Effector memory CD8-positive, alpha-beta T cell (primary cell): ENCODE measurements at places on chromosomes 6 and 20.

DNA sequence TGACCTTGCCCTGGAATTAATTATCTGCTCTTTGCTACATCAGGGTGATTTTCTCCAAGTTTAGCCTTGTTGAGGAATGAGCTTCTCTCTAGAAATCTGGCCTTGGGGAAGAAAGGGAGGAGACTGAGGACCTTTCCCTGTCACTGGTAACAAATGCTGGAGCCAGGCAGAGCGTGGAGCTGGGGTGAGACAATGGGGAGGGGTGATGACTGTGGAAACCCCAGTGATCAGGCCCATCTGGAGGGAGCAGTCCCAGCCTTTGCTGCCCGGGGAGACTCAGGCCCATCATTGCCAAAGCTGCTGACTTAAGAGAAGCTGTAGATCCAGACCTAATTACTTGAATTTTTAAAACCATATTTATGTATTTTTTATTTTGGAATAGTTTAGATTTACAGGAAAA, 31.3 kb downstream of the BCAS4 start:
- H3K4me1 ChIP-seq, result no peaks in the 10 kb centered on the region
- H3K36me3 ChIP-seq, result peaks cover 10% of the 10 kb centered on the region
- no peaks in the 10 kb centered on the region for H3K27me3 ChIP-seq
- DNase-seq, result no peak
- peak overlapping the region; percentile 8 for H3K27ac ChIP-seq
- no peak overlapping the region for H3K4me3 ChIP-seq

DNA sequence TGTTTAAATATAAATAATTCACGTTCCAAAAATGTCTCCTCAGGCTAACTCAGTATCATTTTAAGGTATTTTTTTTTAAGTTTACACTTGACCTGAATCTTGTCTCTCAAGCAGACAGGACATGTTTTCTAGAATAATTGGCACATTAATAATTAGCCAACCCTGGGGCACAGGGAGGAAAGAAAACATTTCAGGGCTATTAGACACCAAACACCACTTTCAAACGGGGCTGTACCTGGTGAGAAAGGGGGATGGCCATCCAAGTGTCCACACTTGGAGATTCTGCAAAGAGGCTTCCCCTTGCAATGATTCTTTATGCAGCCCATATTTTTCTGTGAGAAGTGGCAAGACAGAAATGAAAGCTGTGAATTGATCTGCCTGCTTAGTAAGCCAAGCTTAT, 560.8 kb downstream of the CD109 start:
- H3K27me3 ChIP-seq, result no peaks in the 10 kb centered on the region
- H3K4me1 ChIP-seq, result no peaks in the 10 kb centered on the region
- no peak overlapping the region for H3K27ac ChIP-seq
- no peak for DNase-seq
- no peak overlapping the region for H3K4me3 ChIP-seq

GRCh38 chr6:169161572-169162167, 92.0 kb downstream of the THBS2 start:
- H3K4me1 ChIP-seq, result no peaks in the 10 kb centered on the region
- H3K36me3 ChIP-seq, result no peaks in the 10 kb centered on the region
- H3K4me3 ChIP-seq, result no peak overlapping the region
- no peak for DNase-seq
- no peak overlapping the region for H3K27ac ChIP-seq

GRCh38 chr6:39905640-39905975, 28.7 kb downstream of the MOCS1 start:
- DNase-seq, result no peak
- no peaks in the 10 kb centered on the region for H3K4me1 ChIP-seq
- H3K27me3 ChIP-seq, result no peaks in the 10 kb centered on the region
- H3K27ac ChIP-seq, result no peak overlapping the region
- peaks cover 9% of the 10 kb centered on the region for H3K36me3 ChIP-seq

GRCh38 chr20:54115172-54115854, 44.9 kb upstream of the BCAS1 start:
- no peak overlapping the region for H3K4me3 ChIP-seq
- H3K36me3 ChIP-seq, result no peaks in the 10 kb centered on the region
- H3K27ac ChIP-seq, result no peak overlapping the region

- no peaks in the 10 kb centered on the region for H3K36me3 ChIP-seq
- H3K4me1 ChIP-seq, result peaks cover 9% of the 10 kb centered on the region
- H3K27ac ChIP-seq, result peak overlapping the region; percentile 89
- peak overlapping the region; percentile 85 for H3K4me3 ChIP-seq
- DNase-seq, result no peak
Measured at GRCh38 chr20:58237318-58238132, 9.1 kb upstream of the ANKRD60 start.

DNA sequence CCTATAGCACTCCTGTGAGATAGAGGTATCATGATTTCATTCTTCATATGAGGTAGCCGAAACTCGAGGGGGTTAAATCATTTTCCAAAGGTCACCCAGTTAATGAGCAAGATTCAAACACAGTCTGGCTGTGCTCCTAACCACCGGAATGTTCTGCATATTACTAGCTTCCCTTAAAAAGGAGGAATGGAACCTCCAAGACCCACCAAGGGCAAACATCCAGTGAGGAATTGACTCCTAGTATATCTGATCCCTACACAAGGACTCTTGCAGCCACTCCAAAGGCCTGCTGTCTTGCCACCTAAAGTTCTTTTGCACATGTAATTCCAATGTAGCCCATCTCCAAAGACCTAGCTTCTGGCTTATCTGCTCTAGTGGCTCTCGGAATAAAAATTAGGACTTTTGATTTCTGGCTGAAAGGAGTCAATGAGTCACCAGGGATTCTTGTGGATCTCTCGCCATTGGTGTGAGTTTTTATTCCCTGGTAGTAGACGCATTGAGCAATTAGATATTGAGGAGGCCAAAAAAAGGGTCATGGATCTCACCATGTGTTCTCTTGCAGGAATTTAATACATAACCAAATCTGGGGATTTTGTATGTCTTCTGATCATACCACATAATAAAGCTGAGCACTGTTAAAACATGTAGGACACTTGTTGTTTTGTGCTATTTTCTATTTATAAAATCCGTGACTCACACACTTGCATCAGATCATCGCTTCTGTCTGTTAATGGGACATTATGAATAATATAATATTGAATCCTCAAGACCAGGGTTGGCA, 9.1 kb downstream of the BCAS1 start:
- peaks cover 15% of the 10 kb centered on the region for H3K4me1 ChIP-seq
- no peak overlapping the region for H3K4me3 ChIP-seq
- DNase-seq, result no peak

GRCh38 chr6:11575408-11576033, 38.0 kb downstream of the TMEM170B start:
- no peaks in the 10 kb centered on the region for H3K4me1 ChIP-seq
- H3K27me3 ChIP-seq, result no peaks in the 10 kb centered on the region
- no peak overlapping the region for H3K4me3 ChIP-seq
- no peak overlapping the region for H3K27ac ChIP-seq

GRCh38 chr20:48709744-48710143, 118.1 kb downstream of the PREX1 start:
- peaks cover 59% of the 10 kb centered on the region for H3K4me1 ChIP-seq
- no peak for DNase-seq
- peak overlapping the region; percentile 67 for H3K27ac ChIP-seq
- peaks cover 30% of the 10 kb centered on the region for H3K36me3 ChIP-seq
- H3K27me3 ChIP-seq, result no peaks in the 10 kb centered on the region
- no peak overlapping the region for H3K4me3 ChIP-seq

DNA sequence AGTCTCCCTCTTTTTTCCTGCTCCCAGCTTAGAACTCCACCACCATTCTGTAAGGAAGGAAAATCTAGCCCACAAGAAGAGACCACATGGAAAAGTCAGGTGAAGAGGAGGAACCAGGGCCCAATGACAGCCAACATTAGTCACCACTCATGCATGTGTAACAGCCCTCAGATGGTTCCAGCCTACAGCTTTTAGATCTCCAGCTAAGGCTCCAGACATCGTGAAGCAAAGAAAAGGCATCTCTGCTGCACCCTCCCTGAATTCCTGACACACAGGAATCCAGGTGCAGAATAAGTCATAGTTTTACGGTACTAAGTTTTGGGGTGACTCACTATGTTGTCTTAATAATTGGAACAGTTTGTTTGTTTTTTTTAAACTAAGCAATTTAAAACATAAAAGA, 25.5 kb downstream of the DCDC2 start:
- DNase-seq, result no peak
- no peak overlapping the region for H3K4me3 ChIP-seq
- H3K27me3 ChIP-seq, result peaks cover 14% of the 10 kb centered on the region
- no peaks in the 10 kb centered on the region for H3K4me1 ChIP-seq

- no peak for DNase-seq
- no peaks in the 10 kb centered on the region for H3K4me1 ChIP-seq
- H3K4me3 ChIP-seq, result no peak overlapping the region
- H3K36me3 ChIP-seq, result no peaks in the 10 kb centered on the region
- peaks cover 7% of the 10 kb centered on the region for H3K27me3 ChIP-seq
Measured at GRCh38 chr20:52593654-52594053, 378.5 kb upstream of the TSHZ2 start.

DNA sequence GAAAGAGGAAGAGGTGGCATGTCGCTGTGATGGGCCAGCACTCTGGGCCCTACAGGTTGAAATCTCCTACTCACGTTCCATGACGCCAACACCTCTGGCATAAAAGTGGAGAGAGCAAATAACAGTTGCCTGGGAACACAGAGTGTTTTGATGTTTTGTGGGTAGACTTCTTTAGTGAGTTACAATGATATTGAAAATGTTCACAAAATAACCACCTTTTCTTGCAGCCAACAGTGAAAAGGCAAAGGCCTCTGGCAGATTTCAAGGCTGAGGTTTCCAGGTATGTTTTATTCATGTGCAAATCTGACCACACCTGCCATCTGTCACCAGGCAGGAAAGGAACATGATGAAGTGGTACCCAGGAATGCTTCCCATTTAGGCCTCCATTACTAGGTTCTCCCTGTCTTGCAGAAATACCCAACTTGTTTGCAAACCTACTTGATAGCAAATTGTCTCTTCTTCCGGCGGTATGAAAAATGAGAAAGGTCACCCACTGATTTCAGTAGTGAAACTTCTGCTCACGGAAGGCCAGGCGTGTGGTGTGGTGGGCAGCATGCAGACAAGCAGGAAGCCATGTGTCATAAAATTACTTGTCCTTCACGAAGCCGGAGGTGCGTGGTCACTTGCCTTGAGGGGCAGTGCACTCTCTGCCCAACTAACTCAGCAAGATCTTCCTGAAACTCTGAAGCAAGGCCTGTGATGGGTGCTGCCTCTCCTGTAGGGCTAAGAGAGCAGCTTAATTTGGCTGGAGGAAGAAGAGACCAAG, 299.1 kb upstream of the PRDM1 start:
- H3K27ac ChIP-seq, result no peak overlapping the region
- DNase-seq, result no peak
- H3K4me1 ChIP-seq, result peaks cover 10% of the 10 kb centered on the region
- H3K27me3 ChIP-seq, result peaks cover 18% of the 10 kb centered on the region
- no peaks in the 10 kb centered on the region for H3K36me3 ChIP-seq
- no peak overlapping the region for H3K4me3 ChIP-seq

GRCh38 chr20:40630713-40631112, 58.3 kb downstream of the MAFB start:
- peaks cover 3% of the 10 kb centered on the region for H3K36me3 ChIP-seq
- peaks cover 34% of the 10 kb centered on the region for H3K27me3 ChIP-seq
- H3K27ac ChIP-seq, result no peak overlapping the region
- no peak overlapping the region for H3K4me3 ChIP-seq
- H3K4me1 ChIP-seq, result no peaks in the 10 kb centered on the region

- H3K27ac ChIP-seq, result no peak overlapping the region
- DNase-seq, result peak; percentile 67
- peaks cover 48% of the 10 kb centered on the region for H3K4me1 ChIP-seq
- H3K27me3 ChIP-seq, result no peaks in the 10 kb centered on the region
- H3K4me3 ChIP-seq, result peak overlapping the region; percentile 77
- peaks cover 33% of the 10 kb centered on the region for H3K36me3 ChIP-seq
Measured at GRCh38 chr20:32967961-32968457, 36.2 kb downstream of the SUN5 start.

DNA sequence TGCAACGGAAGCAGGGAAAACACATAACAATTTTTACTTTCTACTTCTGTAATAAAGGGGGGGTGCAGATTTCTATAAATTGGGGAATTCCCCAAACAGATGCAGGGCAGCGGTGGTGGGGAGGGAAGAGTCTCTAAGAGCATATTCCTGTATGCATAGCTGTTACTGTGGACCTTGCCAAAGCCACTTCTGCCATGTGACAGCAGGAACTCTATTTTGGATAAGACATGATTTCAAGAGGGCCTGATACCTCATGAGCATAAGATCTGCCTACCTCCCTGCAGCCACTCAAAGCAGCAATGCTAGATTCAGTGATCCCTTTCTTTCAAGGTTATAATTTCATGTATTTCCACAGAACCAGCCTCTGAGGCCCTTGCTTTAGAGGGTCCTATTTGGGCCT, 86.2 kb upstream of the CNKSR3 start:
- DNase-seq, result no peak
- no peaks in the 10 kb centered on the region for H3K4me1 ChIP-seq
- H3K36me3 ChIP-seq, result no peaks in the 10 kb centered on the region
- no peak overlapping the region for H3K4me3 ChIP-seq
- no peak overlapping the region for H3K27ac ChIP-seq

DNA sequence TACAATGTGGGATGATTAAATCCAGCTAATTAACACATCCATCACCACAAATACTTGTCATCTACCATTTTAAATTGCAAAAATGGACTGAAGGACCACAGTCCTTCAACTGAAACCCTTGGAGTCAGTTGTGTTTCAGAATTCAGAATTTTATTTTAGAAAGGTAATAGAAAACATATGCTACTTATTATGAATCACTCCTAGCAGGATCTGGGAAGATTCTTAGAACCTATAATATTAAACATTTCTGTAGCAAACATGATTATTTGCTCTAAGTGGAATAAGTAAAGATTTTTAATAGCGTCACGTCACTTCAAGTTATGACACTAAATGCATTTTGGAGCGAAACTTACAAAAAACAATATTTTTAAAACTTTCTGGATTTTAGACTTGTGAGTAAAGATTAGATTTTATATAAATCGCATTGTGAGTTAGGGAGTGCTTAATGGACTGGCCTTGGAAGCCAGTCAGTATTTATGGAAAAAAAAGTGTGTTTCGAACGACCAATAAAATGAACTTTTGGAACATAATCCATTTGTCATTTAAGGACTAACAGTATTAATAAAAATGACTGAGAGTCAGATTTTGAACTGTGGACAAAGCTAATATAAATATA, 71.8 kb upstream of the PHACTR2 start:
- H3K27me3 ChIP-seq, result no peaks in the 10 kb centered on the region
- H3K36me3 ChIP-seq, result no peaks in the 10 kb centered on the region
- DNase-seq, result no peak
- H3K27ac ChIP-seq, result no peak overlapping the region
- H3K4me1 ChIP-seq, result peaks cover 21% of the 10 kb centered on the region
- H3K4me3 ChIP-seq, result no peak overlapping the region

DNA sequence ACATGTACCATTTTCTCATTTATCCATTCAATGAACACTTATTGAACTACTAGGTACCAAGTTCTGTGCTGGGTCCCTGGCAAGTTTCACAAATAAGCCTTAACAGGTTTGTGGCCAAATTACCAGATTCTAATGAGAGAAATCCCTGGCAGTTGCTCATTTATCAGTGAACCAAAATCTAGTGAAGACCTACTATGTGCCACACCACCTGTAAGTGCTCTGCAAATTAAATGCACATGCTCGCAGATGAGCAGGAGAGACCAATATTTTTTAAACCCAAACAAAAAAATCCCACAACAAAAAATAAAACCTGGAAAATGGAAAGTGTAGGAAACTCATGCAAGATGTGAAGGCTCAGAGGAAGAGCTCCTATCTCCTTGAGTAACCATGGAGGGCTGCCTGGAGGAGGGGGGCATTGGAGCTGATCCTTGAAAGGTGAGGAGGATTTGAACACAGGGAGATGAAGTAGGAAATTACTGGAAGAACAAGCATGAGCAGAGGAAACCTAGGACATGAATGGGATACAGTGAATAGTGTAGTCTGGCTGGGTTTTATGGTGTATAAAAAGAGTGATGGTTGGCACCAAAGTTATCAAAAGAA, 48.9 kb downstream of the CDH22 start:
- H3K27me3 ChIP-seq, result peaks cover 36% of the 10 kb centered on the region
- no peaks in the 10 kb centered on the region for H3K4me1 ChIP-seq
- H3K36me3 ChIP-seq, result no peaks in the 10 kb centered on the region
- H3K4me3 ChIP-seq, result no peak overlapping the region
- H3K27ac ChIP-seq, result no peak overlapping the region
- DNase-seq, result no peak
